Body of pancreas (tissue), 4 donors: ENCODE measurements at places on chromosomes 1 and 21.

GRCh38 chr1:245583575-245584330 is 429.0 kb downstream of the KIF26B start:
- no peak for DNase-seq

- DNase-seq: no peak
Measured at GRCh38 chr21:44734026-44734745, 22.8 kb upstream of the TSPEAR start.

GRCh38 chr1:10904396-10905358 is 107.8 kb upstream of the TARDBP start:
- no peak for DNase-seq

DNA sequence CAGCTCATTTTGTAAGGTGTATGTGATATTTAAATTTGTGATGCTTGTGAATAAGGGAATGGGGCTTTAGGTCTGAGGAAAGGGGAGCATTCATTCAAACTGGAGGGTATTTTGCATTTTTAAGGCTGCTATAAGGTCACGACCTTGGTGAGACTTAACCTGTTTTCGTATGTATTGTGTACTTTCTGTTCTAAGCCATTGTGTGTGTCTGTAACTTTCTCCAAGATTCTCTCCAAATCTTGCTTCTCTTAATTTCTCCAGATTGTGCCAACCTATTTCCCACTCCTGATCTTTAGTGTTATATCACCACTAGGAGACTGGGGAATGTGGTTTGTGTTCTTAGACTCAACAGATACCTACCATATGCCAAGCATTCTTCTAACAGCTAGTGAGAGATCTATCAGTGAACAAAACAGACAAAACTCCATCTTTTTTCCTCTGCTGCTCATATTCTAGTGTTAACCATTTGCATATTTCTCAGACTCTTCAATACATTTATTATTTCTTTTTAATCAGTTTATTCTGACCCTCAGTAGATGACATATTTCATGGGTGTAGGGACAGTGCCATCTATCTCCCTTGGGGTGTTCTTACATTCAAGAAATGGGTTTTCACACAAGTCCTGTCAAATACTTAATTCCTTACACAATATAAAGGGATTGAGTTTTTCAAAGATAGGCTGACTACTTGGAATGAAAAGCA is 27.5 kb downstream of the ATP1B1 start:
- no peak for DNase-seq

DNA sequence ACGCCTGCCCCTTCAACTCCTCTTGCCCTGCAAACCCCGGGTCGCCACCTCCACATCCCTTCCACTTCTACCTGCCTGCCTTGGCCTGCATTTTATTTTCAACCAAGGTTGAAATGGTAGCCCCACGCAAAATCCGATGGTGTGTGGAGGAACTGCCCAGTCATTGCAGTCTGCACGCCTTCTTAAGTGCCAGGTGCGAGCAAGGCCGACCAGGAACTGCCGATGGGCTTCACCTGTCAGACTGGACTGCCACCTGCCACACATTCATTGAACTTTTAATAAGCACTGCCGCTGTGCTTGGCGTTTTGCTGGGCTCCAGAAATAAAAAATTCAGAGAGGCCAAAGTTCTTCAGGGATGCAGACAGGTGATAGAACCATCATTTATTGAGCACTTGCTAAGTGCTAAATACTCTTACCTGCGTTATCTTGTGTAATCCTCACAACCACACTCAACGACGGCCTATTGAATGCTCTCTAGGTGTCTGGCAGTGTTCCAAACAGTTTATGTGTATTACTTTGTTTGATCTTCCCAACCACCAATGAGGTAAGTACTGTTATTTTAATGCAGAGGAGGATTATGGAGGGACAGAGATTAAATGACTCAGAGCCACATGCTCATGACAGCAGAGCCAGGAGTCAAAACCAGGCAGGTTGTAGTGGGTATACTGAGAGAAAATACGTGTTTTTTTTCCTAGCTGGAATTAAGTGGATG is 36.2 kb downstream of the CACHD1 start:
- peak; percentile 47 for DNase-seq

DNA sequence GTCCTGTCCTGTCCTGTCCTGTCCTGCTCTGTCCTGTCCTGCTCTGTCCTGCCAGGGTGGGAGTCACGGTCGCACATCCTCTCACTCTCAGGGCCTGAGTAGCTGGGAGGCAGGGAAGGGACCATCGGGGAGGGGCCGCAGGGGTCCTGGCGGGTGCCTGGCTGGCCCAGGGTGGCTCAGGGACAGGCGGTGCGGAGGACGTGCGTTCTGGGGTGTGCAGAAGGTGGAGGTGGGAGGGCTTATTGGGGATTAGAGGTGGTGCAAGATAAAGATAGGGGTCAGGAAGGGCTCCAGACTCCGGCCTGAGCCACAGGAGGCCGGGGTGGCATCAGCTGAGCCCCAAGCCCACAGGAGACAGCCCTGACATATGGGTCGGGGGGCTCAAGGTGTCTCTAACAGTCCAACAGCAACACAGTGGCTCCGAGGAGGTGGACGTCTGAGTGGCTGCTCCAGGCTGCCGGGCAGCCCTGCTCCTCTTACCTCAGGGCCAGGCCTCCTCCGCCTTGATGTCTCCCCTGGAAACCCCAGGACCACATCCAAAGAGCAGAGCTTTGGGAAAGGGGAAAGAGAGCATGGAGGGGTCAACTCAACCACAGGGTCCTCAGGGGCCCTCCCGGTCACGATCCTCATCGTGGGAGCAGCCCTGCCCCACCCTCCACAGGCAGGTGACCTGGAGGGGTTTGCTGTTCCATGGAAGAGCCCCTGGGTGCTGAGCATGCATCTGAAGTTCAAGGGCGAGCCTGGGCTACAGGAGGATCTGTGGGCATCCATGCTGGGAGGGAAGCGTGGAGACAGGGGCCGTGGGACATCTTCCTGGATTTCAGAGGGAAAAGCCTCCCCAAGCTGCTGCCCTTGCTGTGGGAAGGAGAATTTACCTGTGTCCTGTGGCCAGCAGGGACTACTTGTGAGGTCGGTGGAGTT is 39.6 kb upstream of the ADARB1 start:
- DNase-seq: no peak

GRCh38 chr1:55213151-55213884 is 1.8 kb downstream of the USP24 start:
- DNase-seq: no peak

DNA sequence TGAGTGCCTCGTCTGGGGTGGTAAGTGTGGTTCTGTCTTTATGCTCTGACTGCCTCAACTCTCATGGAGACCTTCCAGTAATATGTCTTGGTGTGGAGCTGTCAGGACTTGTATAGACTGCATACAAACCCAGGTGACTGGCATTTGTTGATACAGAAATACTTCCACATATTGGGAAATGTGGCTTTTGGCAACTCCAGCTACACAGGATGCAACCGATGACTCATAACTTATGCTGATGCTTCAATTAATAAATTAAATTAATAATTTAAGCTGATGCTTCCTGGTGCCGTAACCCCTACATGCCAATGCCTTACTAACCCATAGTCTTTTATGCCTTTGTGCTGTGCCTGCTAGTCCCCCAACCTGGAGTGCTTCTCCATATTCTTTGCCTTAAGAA is 72.3 kb upstream of the ARTN start:
- no peak for DNase-seq

DNA sequence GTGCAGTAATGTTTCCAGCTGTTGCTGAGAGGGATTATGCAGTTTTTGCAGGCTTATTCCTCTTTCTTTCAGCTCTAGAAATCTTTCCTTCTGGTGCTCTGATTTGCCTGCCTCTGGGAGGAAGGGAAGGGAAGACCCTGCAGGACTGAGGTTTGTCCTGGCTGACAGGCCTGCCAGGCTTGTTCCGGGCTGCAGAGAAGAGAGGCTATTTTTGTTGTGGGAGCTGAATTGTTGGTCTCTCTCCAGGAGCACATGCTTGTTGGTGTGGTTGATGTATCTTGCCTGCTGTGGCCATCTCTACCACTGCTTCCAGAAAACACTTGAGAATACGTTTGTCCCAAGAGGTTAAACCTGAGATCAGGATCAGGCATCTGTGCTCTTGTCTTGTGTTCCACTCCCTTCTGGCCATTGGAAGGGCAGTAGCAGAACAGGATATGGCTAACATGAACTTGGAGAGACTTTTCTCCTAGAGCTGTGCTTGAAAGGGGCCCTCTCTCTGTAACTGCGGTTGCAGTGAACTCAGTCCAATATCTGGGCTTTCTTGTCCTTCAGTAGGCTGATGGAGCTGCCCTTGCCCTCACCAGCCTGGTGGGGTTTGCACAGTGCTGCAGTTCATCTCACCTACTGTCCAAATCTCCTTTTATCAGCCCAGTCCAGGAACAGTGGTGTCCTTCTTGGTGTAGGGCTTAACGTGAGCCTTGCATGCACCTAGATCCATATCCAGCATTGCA is 21.5 kb upstream of the SLC25A34 start:
- DNase-seq: no peak

DNA sequence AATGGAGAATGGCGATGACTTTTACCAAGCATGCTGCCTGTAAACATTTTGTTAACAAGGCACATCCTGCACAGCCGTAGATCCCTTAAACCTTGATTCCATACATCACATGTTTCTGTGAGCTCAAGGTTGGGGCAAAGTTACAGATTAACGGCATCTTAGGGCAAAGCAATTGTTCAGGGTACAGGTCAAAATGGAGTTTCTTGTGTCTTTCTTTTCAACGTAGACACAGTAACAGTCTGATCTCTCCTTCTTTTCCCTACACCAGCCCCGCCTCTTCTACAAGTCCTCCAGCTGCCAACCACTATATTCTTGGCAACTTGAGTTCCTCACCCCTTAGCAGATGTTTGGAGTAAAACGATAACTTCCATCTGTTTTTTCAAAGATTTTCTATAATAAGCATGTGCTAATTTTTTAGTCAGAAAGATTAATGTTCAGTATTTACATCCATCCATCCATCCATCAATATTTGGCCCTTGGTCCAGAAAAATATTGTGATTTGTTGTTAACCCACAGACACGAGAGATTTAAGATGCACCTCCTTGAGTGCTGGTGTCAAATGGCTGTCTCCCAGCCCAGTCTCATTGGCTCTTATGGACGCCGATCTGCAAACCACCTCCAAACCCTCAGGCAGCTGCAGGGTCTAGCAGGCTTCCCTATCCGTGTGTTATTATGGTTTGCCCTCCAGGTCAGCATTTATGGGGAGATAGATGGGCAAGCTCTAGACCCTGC is 3.8 kb downstream of the DNALI1 start:
- DNase-seq: no peak

DNA sequence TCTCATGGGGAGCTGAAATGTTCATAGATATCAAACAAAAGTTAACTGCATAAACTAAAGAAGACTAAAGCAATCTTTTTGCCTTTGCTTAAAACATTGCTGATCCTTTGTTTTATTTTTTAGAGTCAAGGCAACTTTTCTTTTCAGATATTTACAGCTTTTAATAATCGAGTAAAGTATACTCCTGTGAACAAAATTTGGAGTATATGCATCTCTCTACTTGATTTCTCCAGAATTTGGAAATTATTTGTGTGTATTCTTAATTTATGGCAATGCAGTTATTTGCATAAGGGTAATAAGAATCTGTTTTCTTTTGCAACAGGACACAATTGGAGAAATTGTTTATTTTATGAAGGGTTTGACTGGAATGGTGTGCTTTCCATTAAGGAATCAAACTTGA is 4.2 kb upstream of the AQP10 start:
- no peak for DNase-seq

- no peak for DNase-seq
Measured at GRCh38 chr1:100722221-100722620, 2.7 kb downstream of the VCAM1 start.

GRCh38 chr1:227378871-227379554 is 60.7 kb upstream of the CDC42BPA start:
- DNase-seq: no peak

DNA sequence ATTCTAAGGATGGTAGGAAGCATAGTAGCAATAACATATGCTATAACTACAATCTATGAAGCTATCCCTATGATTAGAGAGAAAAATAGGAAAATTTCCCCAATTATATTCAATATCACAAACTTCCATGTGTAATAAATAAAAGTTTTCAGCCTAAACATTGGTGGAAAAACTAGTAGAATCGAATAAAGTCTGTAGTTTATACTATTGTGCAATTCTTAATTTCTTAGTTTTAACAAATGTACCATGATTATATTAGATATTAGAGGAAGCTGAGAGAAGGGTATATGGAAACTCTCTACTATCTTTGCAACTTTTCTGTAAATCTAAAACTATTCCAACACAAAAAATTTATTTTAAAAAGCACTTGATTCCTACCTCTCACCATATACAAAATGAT is 13.8 kb upstream of the GFI1 start:
- no peak for DNase-seq

- no peak for DNase-seq
Measured at GRCh38 chr1:69570356-69570755, 2.6 kb downstream of the LRRC7 start.

- DNase-seq: no peak
Measured at GRCh38 chr1:113849072-113849471, 22.4 kb downstream of the PTPN22 start.

DNA sequence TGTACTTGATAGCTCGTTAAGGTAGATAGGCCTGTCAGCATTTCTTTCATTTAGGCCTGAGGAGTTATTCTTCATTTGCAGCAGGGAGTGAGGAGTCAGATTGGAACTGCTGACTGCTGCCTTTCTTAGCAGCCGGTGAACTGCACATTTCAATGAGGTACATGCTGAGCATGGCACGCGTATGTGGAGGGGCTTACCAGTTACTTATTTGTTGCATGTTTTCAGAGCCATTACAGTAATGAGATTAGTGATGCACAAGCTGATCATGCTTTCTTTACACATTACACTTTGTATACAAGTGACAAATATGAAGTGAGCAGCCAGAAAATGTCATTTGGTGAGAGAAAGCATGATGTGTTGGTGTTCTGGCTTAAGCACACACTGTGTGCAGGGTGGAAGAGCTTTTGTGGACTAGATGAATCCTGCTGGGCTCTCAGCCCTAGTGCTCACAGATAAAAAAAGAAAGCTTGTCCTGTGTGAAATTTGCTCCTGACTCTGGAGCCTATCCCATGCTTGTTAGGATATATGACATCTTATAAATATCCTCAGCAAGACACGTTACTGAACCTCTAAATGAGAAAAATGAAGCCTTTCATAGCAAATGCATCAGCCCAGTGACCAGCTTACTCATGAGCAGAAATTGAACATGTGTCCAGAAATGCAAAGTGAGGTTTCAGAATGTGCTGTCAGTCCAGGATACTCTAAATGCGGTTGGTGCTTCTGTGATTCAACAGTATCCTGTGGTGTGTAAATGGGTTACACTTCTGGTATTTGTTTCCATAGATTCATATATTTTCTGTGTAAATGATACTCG is 574.7 kb upstream of the ADGRL2 start:
- DNase-seq: no peak

- DNase-seq: no peak
Measured at GRCh38 chr21:39083377-39084008, 99.8 kb downstream of the PSMG1 start.

DNA sequence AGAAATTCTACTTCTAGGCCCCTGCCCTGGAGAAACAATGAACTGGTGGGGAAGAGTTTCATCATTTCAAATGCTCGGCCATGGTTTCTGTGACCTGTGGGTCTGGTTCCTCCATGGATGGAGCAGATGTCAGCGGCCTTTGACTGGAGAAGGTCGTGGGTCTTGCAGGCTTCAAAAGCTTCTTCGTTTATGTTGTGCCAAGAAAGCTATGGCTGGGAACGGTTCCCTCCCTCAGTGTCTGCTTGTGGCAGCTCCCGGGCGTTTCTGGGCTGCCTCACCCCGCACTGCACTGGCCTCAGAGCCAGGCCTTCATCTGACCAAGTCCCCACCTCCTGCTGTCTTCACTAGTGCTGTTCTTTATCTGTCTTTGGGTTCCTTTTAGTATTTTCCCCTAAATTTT is 46.4 kb upstream of the POFUT2 start:
- DNase-seq: no peak
